ENCODE measurements at places on chromosomes 12 and 14.
A peak's percentile ranks its signal among the peaks of the same experiment; 100 is the strongest.

DNA sequence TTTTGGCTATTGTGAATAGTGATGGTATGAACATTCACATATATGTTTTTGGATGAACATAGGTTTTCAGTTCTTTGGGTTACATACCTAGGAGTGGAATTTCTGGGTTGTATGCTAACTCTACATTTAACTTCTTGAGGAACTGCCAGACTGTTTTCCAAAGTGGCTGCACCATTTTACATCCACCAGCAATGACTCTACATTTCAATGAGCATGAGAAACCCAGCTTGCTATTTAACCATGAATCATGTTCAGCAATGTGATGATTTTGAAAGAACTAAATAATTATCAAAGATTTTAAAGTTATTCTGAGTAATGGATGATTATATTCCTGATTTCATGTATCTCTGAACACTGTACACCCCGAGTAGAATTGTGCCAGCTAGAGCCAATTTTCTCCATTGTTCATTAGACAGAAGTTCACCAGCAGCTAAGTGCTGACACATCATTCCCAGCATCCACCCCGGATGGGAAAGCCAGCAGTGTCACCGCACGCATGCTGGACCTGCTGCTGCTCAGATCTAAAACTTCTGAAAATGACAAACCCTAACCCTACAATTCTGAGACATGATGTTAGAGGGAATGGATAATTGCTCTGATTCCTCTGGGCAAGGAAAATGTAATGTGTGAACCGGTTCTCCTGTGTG lies 13.3 kb upstream of the ANAPC5 start:
- no peak for DNase-seq

GRCh38 chr12:41531147-41531829 lies 343.2 kb downstream of the PDZRN4 start:
- peak; percentile 38 for DNase-seq

GRCh38 chr12:131991816-131992430 lies 42.2 kb downstream of the EP400 start:
- DNase-seq, result no peak

DNA sequence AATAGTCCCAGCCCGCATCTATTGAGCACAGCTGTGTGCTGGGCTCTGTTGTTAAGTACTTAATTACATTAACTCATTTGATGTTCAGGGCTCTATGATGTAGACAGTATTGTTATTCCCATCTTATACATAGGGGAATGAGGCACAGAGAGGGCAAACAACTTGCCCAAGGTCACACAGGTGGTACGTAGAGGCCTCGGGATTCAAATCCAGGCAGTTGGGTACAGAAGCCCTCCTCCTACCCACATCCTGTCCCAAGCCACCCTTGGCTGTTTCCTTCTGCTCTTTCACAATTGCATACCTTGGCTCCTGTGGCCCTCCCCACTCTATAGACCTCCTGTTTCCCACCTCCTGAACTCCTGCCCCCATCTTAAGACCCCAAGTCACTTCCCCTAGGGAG lies 10.0 kb upstream of the GPR68 start:
- no peak for DNase-seq

DNA sequence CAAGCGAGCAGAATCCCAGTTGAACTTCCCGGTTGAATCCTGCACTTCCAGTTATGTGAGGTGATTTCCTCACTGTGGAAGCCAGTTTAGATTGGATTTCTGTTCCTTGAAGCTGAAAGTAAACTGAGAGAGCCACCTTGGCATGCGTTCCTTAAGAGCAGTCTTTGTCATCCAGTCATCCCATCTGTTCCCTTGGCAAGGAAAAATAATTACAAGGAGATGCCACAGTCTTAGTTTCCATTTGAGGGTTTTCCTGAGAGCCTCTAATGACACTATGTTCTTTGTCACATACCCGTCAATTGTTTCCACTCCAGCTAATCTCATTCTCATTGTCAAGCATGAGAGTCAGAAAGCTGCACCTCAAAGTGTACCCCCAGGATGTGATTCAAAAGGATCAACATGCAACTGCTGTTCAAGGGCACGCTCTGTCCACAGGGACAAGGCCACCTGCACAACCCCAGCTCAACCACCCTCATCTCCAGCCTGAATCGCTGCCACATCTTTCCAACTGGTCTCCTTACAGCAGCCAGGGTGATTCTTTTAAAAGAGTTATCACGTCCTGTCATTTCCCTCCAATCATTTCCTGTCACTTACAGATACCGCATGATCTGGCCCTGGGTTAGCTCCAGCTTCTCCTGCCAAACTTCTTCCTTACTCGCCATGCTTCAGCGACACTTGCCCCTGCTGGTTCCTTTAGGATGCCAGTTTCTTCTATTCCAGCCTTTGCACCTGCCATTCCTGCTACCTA lies 18.0 kb upstream of the TCP11L2 start:
- DNase-seq, result no peak

DNA sequence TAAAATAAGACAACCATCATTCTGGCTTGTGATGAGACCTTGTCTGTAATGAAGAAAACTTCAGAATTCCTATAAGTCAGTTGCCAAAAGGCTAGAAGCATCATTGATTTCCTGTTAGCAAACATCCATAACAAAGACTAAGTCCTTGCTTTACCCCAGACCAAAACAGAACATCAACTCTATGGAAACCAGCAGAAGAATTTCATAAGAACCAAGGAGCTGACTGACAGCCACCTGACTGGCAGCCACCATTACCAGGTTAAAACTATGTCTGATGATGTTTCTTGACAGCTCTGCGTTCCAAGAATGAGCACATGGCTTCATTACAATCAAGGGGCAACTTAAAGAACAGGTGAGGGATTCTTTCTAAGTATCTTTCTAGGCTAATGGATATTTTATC lies 29.3 kb downstream of the HECTD4 start:
- DNase-seq, result no peak

DNA sequence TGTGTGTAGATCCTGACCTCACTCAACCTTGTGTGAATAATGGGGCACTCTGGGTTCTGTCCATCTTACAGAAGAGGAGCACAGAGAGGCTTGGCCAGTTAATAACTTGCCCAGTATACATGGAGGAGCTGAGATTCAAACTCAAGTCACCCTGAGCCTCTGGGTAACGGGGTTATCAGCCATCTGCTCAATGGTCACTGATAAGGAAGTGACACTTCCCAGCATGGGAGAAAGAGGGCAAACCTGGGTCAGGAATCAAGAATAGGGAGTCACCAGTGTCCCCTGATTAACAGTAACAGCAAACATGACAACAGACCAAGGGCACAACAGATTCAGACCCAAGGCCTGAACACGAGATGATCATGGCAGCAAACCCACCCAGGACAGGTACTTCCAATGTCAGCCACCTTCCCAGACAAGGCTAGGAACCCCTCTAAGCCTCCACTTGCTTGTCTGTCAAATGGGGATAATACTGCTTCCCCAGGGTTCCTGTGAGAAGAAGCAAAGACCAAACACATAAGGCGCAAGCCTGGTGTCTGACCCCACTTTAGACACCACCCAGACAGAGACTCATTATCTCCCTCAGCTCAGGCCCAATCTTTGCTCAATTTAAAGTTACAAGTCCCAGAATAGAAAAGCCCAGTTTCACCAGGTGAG lies 3.6 kb downstream of the CCDC85C start:
- DNase-seq, result no peak

DNA sequence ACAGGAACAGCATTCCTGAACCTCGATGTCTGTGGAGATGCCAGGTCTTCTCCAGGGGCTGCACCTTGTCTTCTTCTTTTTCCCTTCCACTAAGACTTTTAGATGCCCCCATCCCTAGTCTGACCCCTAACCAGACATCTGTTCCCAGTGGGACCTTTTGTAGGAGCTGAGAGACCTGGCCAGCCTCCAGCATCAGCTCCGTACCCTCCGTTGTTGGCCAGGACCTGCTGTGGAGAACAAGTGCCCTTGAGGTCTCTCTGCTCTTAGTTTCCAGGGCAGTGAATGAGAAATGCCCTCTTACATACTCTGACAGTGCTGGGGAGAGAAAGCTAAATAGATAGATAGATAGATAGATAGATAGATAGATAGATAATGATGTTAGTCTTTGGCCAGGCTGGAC lies 16.8 kb upstream of the SDR39U1 start:
- DNase-seq, result no peak

GRCh38 chr14:35985474-35986218 lies 159.5 kb downstream of the BRMS1L start:
- no peak for DNase-seq

DNA sequence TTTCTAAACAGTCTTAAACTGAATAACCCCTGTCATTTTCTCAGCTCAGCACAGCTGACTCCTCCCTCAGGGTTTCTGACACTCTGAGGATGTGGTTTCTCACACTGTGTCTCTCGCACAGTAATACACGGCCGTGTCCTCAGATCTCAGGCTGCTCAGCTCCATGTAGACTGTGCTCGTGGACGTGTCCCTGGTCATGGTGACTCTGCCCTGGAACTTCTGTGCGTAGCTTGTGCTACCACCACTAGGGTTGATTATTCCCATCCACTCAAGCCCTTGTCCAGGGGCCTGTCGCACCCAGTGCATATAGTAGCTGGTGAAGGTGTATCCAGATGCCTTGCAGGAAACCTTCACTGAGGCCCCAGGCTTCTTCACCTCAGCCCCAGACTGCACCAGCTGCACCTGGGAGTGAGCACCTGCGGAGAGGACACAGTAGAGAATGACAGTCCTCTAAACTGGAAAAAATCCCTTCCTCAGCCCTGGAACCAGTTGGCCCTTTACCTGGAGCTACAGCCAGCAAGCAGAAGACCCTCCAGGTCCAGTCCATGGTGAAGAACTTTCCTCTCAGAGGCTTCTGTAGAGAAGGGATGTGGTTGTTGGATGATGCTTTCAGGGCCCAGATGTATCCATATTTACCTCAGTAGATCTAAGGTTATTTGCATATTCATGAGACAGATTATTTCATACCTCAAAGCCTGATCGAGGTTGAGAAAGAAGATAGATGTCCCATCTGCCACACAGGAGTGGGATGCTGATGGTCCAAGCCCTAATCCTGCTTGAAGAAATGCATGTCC lies 984.8 kb downstream of the TMEM121 start:
- DNase-seq, result no peak

DNA sequence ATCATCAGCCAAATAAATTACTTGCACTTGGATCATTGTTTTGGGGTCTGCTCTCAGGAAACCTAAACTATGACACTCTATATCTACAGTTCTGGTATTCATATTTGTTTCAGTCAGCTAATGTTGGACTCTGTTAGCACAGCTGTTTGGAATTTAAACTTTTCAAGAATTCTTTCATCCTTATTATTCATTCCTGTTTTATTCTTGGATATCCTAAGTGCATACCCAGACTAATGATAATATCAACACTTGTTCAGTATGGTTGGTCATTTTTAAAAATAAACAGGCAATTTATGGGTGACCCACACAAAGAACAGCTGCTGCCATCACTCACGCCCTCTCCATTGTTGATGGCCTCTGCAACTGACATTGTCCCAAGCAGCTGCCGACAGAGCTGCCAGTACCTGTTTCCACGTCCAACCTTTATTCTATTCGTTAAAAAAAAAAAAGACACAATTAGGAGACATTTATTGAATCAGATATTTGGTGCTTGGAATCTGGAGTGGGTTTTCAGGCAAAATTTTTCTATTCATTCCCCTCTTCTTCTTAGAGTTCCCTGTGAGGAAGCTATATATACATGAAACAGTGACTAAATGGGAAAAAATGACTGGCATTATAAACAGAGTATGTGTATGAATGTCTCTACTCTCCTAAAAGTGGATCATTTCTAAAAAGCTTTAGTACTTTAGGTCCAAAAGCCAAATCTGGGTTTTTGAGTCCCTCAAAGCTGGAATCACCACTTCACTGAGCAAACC lies 252.1 kb upstream of the NAV3 start:
- no peak for DNase-seq

DNA sequence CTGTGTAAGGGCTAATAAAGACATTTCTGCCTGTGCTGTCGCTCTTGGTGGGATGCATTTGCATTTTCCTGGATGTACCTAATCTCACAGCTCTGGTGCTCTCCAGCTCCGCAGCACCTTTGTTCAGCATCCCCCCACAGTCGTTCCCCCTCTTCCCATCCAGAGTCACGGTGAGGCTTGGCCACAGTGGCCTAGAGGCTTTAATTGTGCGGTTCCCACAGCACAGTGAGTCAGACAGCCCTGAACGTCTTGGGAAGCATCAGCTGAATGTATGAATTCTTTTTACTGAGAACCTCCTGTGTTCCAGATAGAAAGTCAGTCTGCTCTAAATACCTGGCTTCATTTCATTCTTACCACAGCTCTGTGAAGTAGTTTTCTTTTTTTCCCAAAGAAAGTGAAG lies 28.7 kb downstream of the MLXIP start:
- no peak for DNase-seq

DNA sequence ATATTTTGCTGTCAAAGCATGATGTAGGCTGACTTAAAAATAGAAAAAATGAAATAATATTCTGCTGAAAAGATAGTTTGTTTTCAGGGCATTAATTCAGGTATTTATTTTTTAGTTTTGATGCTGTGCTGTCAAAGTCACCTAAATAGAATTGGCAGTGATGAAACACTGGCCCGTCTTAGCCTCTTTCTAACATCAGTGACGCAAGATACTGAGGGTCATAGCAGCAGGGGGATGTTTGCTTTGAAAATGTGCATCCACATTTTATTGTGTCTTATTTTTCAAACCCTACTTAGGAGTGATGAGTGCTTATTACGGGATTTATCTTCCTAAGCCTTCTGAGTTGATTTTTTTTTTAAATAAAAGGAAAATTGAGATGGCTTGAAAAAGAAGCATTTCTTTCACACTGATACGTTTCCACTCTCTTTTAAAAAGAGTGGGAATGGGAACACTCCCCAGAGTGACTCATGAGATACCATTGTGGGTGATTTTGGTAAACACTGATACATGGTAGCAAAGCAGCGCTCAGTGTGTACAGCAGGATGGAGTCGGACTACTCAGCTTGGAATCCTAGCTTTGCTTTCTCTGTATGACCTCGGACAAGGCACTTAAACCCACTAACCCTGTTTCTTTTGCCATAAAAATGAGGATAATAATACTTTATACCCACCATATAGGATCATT lies 290.8 kb downstream of the ERC1 start:
- DNase-seq, result no peak

DNA sequence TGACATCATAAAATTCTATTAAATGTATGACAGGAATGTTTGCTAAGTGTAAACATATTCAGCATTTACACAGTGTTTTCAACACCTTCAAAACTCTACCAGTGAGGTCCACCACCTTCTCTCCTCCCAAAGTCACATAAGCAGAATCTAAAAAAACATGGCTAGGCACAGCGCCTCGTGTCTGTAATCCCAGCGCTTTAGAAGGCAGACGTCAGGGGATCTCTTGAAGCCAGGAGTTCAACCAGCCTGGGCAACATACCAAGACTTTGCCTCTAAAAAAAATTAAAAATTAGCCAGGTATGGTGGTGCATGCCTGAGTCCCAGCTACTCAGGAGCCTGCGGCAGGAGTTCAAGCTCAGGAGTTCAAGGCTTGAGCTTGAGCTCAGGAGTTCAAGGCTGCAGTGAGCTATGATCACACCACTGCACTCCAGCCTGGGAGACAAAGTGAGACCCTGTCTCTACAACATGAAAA lies 30.0 kb downstream of the NUMB start:
- DNase-seq, result no peak

DNA sequence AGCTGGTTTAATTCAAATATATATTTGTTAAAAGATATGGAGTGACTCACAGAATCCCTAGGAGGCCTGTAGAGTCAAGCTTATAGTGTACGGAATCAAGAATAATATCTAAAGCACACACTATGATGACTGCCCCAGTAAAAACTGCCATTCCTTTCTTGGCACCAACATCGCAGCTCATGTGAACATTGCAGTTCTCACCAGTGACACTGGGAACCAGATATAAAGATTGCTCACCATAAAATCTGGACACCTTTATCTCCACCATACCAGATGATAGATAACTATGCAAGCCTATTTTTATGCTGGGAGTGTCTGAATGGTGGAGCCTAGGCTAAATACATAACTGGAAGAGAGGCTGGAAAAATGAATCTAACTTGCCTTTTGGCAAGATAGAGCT lies 463.9 kb upstream of the TBX3 start:
- no peak for DNase-seq

GRCh38 chr12:59808317-59808910 lies 212.6 kb downstream of the SLC16A7 start:
- DNase-seq, result no peak
